ENCODE measurements at places on chromosomes 3 and 15.

- no peak for DNase-seq
These were observed 608.4 kb downstream of the CADM2 start for GRCh38 chr3:85567071-85567676.

GRCh38 chr15:69666441-69666882 is 213.8 kb downstream of the RPLP1 start:
- DNase-seq, result no peak

DNA sequence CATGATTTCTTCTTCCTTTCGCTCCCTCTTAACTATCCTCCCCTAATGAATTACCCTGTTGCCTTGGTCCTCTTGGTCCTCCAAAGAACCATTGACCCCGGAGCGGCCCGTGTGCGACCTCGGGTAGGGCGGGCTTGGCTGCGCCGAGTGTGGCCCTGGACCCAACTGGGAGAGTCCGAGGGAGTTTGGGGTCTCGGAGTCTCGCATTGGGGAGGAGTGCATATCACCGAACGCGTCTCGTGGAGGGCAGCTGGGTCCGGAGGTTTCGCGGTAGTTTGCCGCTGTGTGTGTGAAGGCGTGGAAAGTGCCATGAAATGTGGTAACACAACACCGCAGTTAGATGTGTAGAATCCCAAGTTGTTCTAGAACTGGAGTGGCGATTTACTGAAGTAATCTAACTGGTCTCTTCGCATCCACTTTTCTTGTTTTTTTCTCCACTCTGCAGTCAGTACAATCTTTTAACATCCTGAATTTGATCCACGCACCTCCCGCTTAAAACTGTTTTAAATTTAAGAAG is 363 bp downstream of the GTF2E1 start:
- DNase-seq, result peak; percentile 85

DNA sequence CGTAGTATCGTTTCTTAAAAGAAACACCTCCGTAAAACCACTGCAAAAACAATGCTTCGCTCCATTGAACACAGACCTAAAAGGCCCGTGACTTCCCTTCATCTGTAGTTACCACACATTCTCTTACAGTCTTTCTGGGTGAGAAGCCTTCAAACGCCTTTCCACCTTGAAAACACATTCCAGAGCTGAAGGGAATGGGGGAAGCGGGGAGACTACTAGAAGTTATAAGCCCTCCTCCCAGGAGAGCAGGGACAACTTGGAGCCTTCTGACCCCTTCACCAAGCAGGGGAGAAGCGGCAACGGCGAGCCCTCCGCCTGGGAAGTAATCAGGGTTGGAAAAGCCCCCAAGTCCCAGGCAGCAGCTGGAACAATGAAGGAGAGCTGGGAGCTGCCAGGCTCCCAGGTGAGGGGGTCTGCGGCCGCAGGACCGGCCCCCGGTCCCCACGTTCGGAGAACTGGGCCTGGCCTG is 461 bp downstream of the SECISBP2L start:
- DNase-seq, result no peak

DNA sequence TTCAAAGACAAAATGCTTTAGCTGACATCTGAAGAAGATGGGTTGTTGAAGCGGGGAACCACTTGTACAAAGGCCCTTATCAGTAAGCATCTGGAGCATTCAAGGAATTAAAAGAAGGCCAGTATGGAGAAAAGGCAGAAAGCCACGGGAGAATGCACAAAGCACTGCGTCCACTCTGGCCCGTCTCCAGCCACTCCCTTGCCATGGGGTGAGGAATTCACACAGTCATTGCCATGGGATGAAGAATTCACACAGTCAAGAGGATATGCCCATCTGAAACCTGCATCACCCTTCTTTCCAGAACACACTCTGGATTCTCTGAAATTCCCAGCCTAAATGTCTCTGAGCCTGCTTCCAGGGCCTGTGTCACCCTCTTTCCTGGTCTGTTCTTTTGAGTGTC is 26.7 kb upstream of the STAG1 start:
- no peak for DNase-seq

DNA sequence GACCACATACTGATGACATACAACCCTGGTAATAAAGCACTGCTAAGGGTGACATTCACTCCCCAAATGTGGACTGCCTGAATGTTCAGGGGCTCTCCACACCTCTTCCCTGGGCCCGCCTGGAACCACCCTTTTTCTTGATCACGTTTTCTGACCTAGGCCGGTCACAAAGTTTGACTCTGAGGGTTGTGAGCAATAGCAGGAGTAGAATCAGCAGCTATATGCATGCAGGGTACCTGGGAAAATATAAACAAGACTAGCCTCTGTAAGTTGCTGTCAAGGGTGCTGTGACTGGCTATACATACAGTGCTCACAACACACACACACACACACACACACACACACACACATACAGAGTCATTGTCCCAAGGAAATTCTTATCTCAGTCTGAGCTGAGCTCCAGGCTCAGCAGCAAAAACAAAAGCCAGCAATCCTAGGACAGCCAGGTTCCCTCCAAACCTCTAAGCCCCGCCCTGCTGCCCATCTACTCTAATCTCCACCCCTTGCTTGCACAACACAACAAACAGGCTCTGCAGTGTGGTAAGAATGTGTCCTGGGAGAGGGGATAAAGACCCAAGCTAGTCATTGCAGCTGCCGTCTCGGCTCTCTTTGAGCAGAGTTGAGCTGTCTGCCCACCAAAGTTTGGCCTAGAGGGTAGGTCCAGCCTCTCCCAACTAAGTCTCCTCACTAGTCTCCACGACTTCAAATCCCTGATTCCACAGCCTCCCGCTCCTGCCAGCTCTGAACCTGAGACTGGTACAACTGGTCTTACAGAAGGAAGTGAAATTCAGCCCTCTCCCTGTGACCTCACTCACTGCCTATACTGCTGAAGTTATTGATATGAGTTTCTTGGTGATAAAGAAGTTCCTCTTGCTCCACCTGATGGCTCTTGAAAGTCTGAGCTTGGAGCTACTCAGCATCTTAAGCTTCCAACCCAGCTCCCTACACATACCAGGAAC is 2.2 kb downstream of the BMF start:
- DNase-seq, result no peak

- no peak for DNase-seq
These were observed 183.8 kb upstream of the THRB start for GRCh38 chr3:24678421-24678865.

DNA sequence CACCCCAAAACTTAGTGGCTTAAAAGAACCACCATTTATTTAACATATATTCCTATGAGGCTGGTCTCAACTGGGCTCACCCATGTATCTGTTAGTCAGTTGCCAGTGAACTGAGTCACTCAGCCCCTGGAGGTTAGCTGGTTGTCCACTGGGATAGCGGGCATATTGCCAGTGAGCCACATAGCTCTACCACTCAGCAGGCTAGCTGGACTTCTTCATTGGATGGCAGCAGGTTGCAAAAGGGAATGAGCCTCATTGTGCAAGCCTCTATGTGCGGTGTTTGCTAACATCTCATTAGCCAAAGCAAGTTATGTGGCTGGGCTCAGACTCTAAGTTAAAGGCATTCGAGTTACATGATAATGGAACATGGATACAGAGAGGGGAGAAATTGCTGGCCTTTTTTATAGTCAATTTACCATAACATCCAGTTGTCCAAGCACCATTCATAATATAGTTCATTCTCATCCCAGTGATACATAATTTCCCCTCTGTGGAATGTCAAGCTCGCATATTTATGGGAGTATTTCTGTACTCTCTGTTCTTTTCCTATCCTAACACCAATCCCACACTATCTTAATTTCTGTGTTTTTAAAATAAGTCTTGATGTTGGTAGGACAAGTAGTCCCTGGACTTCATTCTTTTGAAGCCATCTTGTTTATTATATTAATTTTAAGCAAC is 8.7 kb downstream of the BTD start:
- no peak for DNase-seq

- no peak for DNase-seq
These were observed 5.5 kb upstream of the NR2E3 start for GRCh38 chr15:71804695-71805470.

GRCh38 chr3:88059380-88060170 is 520 bp downstream of the ZNF654 start:
- DNase-seq, result no peak

- DNase-seq, result no peak
These were observed 327.4 kb upstream of the LRRFIP2 start for GRCh38 chr3:37501571-37502313.

- no peak for DNase-seq
These were observed 391.1 kb downstream of the FGF12 start for GRCh38 chr3:192336286-192336685.

DNA sequence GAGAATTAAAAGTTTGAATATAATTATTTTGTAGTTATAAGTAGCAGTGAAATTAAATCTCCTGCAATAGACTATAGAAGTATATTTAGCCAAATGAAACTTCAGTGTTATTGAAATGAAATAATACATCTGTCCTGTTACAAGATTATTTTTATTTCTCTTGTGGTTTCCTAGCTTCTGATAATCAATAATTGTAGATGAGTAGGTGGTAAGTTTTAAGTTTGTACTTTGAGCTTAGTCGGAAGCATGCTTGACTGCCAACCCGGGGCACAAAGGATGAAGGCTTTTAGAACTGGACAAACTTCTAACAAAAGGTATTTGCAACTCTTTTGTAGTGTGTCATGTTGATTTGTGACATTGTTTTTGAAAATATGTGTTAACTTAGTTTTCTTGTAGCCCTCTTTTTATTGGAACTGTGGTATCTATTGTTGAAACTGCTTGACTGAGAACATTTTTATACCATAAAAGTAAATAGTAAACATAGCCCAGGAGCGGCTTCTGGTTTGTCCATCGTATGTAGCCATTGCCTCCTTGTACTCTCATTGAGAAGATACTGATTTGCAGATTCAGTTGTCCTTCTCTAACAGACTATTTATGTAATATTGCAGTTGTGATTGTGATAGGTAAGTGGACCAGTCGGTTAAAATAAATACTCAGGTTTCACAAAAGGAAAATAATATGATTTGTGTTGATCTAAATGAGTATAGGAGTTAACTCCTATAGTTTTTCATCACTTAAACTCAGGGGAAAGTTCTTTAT is 2.9 kb downstream of the CTNNB1 start:
- DNase-seq, result no peak

GRCh38 chr3:53402326-53402725 is 55.0 kb upstream of the DCP1A start:
- DNase-seq, result no peak

DNA sequence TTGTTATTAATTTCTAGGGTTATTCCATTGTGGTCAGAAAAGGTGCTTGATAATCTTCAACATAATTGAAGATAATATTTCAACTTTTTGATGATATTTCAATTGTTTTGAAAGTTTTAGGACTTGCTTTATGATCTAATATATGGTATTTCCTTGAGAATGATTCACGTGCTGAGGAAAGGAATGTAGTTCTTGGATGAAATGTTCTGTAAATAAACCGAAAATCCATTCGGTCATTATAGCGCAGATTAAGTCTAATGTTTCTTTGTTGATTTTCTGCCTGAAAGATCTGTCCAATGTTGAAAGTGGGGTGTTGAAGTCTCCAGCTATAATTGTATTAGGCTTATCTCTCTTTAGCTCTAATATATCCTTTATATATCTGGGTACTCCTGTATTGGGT is 617.5 kb upstream of the NECTIN3 start:
- no peak for DNase-seq

GRCh38 chr3:156483961-156484787 is 70.7 kb downstream of the SSR3 start:
- no peak for DNase-seq

GRCh38 chr15:92166751-92167405 is 226.8 kb upstream of the ST8SIA2 start:
- DNase-seq, result no peak

- DNase-seq, result no peak
These were observed 316.4 kb downstream of the THSD4 start for GRCh38 chr15:71431343-71432336.

DNA sequence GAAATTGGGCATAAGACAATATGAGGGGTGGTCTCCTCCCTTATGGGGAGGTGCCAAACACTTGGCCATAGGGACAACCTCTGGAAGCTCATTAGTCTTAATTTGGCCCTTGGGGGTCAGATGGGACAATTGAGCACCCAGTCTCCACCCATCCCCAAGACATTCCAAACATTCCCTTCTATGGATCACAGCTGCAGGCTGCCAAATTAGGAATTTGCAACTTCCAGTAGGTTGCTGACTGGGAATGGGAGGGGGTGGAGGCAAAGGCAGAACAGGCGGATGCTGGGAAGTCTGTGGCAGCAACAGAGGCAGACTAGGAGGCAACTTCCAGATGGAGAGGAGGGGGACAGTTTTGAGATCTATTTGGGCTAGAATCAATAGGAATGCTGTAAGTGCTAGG is 1.4 kb upstream of the PDHB start:
- DNase-seq, result no peak

- DNase-seq, result no peak
These were observed 304.4 kb downstream of the BCHE start for GRCh38 chr3:165532851-165533250.

Data from right kidney (tissue), 9 donors.